ENCODE measurements at places on chromosomes 12 and 14. TPM values are rescaled to one million over a fixed set of nuclear protein-coding genes. Genes with fewer than 3 reads are reported as not detected.

- H3K4me1 ChIP-seq, result no peaks in the 10 kb centered on the region
- H3K4me3 ChIP-seq, result no peak overlapping the region
- no peak overlapping the region for H3K27ac ChIP-seq
- H3K36me3 ChIP-seq, result no peaks in the 10 kb centered on the region
Measured at GRCh38 chr14:56202256-56202655, 84.0 kb downstream of the PELI2 start.

DNA sequence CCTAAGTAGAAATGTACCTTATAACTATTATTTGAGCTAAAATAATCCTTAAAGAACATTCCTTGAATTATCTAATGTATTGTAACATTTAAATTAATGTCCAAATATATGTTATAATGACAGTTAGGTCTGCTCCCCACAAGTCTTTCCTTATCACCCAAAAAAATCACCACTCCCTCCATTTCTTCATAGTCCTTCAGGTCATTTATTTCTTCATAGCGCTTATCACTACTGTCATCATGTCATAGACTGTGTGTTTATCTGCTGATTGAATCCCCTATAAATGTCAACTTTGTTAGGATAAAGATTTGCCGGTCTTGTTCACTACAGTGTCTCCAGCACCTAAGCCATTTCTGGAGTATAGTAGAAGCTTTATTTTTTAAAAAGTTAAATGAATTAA is 12.0 kb downstream of the LUM start:
- H3K27ac ChIP-seq, result no peak overlapping the region
- no peak overlapping the region for H3K4me3 ChIP-seq
- DNase-seq, result no peak
- H3K4me1 ChIP-seq, result no peaks in the 10 kb centered on the region

AQP2 gene
- total RNA-seq, result not detected

PAX9 gene
- total RNA-seq, result not detected

DNA sequence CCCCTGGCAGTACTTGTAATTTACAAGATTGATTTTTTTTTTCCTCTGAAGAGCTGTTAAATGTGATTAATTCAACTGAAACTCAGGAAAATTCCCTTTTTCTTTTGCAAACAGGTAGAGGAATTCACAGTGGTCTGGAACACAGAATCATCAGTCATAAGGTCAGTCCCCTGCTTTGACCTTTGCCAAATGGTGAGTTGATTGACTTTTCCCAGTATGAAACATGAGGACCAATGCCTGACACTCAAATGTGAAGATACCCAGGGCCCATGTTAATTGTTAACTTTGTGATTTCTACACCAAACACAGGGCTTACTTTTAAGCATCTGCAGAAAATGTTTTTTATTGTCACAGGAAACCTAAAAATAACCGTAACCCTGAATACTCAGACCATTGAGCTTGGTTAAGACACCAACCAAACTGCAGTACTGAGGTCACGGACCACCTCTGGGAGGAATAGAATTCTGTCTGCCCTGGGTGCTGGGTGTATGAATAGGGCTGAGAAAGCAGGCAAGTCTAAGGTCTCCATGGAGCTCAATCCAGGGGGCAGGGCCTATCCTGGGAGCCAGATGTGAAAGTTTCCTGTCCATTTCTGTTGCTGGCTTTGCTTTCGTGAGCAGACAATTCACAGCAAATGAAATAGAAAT is 192.4 kb downstream of the TMX1 start:
- no peaks in the 10 kb centered on the region for H3K4me1 ChIP-seq
- no peaks in the 10 kb centered on the region for H3K27me3 ChIP-seq
- no peak overlapping the region for H3K27ac ChIP-seq
- no peak for DNase-seq

GRCh38 chr12:15779925-15780324 is 9.3 kb downstream of the EPS8 start:
- no peak overlapping the region for H3K27ac ChIP-seq
- H3K4me1 ChIP-seq, result no peaks in the 10 kb centered on the region
- H3K4me3 ChIP-seq, result no peak overlapping the region
- no peak for DNase-seq
- no peaks in the 10 kb centered on the region for H3K36me3 ChIP-seq

All from H1 (cell line).